ENCODE measurements at places on chromosomes 2 and 18.

GRCh38 chr2:133197156-133197555 is 371.1 kb downstream of the NCKAP5 start:
- DNase-seq: no peak

DNA sequence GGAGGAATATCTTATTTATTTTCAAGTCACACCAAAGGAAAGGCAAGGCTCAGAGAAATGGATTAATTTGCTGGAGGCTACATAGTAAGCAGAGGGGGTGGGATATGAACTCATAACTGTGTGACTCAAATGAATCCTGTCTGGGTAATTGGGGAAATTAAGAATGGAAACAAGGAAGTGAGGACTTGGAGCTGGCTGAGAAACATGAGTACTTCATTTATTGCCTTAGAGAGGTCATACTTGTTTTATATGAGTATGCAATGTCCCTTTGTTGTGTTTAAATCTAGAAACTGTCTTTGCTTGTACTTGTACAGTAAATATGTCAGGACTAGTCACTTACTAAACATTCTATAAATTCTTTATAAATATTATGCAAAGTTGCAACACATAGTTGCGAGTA is 2166.7 kb upstream of the PIK3C3 start:
- no peak for DNase-seq

- DNase-seq: no peak
These were observed 298.1 kb downstream of the CBLN2 start for GRCh38 chr18:72246076-72246475.

GRCh38 chr18:77077401-77077800 is 55.2 kb downstream of the MBP start:
- no peak for DNase-seq

Measured in glomerular endothelial cell (primary cell).